ENCODE measurements at places on chromosomes 12 and 14.

GRCh38 chr14:93286212-93286890 lies 46.5 kb downstream of the BTBD7 start:
- DNase-seq: no peak

GRCh38 chr12:98544751-98545150 lies 29.4 kb downstream of the TMPO start:
- no peak for DNase-seq

DNA sequence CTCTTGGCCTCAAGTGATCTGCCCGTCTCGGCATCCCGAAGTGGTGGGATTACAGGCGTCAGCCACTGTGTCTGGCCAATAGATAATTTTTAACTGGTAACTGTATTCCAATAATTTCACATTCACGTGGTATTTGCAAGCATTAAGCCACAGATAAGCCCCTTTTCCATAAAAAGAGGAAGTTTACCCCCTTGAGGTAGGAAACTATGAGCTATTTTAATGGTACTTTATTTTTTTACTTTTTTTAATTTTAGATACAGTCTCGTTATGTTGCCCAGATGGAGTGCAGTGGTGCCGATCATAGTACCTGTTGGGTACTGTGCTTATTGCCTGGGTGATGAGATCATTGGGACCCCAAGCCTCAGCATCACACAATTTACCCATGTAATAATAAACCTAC lies 42.9 kb upstream of the AP4S1 start:
- DNase-seq: no peak

DNA sequence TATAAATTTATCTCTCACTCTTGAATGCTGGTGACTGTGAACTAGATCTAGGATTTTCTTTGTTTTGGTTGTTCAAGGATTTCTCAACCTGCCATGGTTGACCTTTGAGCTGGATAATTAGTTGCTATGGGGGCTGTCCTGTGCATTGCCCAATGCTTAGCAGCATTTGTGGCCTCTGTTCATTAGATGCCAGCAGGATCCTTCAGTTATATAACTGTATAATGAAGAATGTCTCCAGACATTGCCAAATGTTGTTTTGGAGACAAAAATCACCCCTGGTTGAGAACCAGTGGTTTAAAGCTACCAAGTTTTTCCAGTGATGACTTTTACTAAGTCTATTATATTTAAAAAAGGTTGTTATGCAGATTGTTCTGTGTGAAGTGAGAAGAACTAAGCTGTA lies 147.9 kb upstream of the STXBP6 start:
- DNase-seq: no peak

DNA sequence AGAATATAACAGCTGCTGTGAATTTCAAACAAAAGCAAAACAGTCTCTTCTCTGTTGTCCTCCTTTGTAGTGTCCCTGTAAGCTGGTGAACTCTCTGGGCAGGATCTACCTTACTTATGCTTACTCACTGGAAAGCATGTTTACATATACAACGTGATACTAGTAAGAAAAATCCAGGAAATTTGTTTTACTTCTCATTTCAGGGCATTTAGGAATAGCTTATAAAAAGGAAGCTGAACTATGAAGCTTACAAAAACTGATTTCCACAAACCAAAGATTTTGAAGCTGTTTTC lies 311.0 kb downstream of the NOVA1 start:
- no peak for DNase-seq

GRCh38 chr14:97638864-97639263 lies 841.7 kb downstream of the VRK1 start:
- DNase-seq: no peak

DNA sequence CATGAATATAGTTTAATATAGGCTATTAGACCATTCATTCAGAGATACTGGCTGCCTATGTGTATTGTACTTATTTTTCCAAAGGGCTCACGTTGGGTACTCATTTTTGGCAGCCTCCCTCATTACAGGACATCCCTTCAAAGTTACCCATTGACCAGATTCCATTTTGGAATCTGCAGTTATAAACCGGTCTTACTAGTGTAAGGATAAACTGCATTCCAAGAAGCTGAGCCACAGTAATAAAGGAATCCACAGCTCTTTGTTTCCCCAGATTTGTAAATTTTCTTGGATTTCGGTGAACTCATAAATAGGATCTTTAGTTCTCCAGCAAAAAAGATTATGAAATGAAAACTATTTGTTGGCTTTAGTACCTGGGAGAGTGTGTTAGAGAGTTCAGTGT lies 18.9 kb upstream of the CFL2 start:
- DNase-seq: no peak

- DNase-seq: peak; percentile 82
Observed at GRCh38 chr14:77862154-77862786, 62.4 kb downstream of the ADCK1 start.

DNA sequence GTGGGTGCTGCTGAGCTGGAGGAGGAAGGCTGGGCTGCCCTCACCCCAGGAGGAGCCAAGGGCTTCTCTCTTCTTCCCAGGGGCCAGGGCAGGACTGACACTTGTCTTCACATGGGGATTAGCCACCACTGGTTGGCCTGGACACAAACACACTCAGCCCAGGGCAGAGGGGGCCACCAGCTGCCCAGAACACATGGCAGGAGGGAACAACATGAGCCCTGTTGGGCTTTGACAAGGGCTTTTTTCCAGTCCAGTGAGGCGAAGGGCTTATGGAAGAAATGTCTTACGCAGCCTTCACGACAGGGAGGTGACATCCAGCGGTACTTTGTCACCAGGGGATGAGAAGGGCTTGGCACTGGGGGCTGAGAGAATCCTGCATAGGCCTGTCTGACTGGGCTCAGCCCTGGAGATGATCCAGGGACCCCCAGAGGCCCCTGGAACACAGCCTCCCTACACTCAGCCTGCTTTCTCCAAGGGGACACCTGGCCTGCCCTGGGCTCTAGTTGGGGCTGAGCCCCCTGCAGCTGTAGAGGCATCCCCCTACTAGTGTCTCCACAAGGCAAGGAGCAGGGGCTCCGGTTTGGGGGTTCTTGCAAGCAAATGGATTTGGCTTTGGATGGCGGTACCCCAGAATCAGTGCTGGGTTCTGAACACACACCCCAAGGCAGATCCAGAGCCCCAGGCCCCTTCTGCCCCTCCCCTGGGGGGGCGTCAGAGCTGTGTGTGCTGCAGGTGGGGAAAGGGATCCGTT lies 18.9 kb downstream of the ARL6IP4 start:
- DNase-seq: no peak

DNA sequence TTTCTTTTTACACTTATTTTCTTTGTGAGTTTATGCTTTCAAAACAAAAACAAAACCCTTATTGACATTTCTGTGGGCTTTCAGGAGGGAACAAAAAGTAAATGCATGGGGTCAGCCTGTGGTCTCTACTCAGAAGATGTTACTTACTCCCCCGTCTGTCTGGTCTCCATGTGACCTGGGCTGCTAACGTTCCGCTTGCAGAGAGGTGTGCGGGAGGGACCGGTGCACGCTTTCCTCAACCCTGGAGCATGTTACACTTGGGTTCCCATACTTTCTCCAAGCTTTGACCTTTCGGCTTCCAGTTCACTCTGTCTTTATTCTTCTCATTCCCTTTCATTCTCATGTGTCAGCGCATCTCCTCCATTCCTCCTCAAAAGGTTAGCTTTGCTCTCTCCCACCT lies 36.5 kb downstream of the ZC3H14 start:
- DNase-seq: no peak

DNA sequence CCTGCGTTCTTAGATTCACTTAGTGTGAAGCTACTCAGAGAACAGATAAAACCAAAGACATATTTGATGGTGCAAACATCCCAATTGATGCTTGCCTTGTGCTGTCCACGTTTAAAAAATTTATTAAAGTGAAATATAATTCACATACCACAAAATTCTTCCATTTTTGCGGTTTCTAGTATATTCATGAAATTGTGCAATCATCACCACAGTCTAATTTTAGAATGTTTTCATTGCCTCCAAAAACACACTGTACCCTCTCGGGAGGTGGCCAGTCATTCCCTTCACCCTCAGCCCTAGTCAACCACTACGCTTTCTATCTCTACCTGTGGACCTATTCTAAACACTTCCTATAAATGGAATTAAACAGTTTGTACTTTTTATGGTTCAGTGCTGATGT lies 1109.2 kb downstream of the FLRT2 start:
- DNase-seq: no peak

- DNase-seq: no peak
Observed at GRCh38 chr14:70108419-70108818, 80.3 kb downstream of the SLC8A3 start.

DNA sequence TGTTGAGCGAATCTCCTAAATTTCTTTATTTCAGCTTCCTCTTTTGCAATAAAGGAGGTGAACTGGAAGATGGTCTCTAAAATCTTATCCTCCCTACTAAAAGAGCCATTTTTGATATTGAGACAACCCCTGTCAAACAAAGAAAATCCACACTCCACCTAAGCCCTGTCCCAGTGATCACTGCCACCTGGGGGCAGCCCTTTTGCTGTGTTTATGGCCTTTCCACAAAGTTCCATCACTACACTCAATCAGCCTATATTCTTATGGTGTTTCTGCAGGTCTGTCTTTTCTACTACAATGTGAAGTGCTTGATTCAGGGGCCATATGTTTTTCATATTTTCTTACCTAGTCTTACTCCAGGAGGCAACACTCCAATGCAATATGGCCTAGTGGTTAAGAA lies 163.7 kb downstream of the BMP4 start:
- DNase-seq: no peak

GRCh38 chr12:104498211-104498801 lies 41.6 kb downstream of the CHST11 start:
- DNase-seq: no peak

DNA sequence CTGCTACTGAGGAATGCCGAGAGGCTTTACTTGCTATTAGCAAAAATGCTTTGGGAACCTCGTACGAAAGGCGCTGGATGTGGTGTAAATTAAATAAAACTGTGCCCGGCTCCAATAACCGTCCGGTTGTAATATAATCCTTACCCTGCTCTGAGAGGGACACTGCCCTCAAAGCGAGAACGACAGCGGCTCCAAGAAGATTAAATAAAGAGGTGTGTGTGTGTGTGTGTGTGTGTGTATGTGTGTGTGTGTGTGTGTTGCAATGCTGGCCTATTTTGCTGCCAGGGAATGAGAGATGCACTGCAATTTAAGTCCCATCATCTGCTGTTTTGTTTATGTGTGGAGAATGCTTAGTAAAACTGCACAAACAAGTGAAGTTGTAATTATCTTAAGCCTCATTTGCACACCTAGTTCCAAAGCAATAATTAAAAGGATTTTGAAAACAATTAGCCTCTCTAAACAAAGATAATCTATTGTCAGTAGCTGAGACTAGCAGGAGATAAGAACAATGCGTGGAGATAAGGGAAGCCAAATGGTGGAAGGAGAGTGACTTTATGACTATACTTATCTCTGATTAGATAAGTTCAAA lies 1.2 kb upstream of the SIX1 start:
- DNase-seq: no peak

- no peak for DNase-seq
Observed at GRCh38 chr12:1504304-1504894, 90.0 kb downstream of the FBXL14 start.

GRCh38 chr12:76226397-76226796 lies 121.8 kb downstream of the BBS10 start:
- DNase-seq: no peak

DNA sequence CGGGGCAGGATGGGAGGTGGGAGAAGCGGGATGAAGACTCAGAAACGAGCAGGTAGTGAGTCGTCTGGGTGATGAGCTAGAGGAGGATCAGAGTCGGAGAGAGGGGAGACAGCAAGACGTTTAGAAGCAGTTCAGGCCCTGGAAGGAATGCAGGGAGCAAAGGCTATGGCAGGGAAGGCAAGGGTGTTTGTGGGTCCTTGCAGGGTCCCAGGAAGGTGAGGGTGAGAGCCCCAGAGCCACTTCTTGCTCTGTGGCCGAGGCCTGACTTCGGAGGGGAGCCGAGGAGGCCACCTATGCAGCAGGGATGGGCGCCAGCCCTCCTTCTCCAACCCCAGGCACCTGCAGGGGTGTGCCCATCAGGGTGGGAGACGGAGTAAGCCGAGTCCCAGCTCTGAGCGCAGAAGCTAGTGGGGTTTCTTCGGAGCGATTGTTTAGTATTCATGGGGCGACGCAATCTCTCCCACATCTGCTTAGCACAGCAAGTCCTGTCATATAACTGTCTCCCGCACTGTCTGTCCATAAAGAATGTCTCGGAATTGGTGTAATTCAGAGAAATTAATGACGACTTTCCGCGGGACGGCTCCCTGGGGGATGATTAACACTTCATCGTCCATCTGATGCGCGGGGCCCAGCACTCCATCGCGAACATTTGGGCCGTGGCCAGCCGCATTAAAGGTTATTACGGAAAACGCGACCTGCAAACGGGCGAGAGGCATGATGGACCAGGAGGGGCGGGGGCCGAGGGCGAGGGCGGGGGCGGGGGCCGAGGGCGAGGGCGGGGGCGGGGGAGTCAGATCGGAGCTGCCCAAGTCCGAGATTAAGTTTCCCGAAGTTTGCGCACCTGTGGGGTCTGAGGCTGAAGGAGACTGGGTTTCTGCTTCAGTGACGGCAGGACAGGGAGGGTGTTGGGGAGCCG lies 12.2 kb upstream of the CALCOCO1 start:
- DNase-seq: no peak

DNA sequence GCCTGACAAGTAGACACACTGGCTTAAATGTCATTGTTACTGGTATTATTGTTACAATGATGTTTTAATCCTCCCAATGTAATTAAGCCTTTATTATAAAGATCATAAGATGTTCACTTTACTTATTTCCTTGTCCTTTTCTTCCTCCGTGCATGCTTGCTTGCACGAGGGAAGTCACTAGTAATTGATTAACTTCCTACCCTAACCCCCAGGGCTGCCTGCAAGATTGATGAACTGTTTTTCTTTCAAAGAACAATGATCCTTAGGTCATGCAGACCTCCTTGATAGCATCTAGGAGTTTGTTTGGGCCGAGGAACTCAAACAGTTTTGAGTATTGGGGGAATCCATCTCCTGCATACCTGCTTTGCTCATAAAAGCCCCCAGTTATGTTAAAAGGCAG lies 43.0 kb downstream of the GLRX5 start:
- DNase-seq: no peak

DNA sequence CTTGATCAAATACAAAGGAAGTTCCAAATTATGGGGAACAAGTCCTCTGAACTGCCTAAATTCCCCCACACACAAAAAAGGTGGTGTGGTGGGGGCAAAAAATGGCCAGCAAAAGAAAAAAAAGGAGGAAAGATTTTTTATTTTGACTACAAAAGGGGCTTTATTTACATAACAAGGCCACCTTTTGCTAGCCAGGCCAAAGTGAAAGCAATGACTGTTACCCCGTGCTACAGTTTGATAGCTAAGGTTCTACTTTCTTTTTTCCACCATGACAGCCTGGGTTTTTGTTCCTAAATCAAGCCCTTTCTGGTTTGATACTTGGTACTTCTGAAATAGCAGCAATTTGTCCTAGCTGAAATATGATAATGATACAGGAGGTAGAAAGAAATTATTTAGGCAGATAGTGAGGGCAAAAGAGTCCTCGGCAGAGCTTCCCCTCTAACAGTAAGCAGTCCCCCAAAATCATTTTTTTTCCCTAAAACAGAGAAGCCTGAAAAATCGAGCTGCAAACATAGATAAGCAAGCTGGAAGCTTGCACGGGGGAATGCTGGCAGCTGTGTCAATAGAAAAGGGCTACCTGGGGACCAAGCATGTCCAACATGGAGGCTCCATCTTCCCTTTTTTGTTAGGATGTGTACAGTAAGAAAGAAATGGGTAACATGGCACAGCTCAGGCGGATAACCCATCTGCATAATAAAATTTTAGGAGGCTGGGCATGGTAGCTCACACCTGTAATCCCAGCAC lies 8.9 kb upstream of the B4GALNT1 start:
- no peak for DNase-seq

Data from right atrium auricular region (tissue), 2 donors.